ENCODE measurements at places on chromosomes 4 and X.

DNA sequence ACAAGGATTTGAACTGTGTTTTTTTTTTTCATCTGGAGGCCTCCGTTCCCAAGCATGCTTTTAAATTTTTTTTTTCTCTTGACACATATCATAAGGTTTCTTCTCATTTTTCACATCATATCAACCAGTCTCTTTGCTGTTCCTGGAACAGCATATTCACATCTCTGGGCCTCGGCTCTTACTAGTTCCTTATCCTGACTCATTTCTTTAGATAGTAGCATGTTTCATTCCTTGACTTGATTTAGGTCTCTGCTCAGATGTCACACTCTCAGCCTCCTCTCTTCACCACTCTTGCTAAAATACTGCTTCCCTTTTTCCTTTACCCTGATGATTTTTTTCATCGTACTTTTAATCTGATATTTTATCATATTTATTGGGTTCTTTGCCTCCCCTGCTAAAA lies 976.4 kb upstream of the FTHL17 start:
- no peak for DNase-seq

DNA sequence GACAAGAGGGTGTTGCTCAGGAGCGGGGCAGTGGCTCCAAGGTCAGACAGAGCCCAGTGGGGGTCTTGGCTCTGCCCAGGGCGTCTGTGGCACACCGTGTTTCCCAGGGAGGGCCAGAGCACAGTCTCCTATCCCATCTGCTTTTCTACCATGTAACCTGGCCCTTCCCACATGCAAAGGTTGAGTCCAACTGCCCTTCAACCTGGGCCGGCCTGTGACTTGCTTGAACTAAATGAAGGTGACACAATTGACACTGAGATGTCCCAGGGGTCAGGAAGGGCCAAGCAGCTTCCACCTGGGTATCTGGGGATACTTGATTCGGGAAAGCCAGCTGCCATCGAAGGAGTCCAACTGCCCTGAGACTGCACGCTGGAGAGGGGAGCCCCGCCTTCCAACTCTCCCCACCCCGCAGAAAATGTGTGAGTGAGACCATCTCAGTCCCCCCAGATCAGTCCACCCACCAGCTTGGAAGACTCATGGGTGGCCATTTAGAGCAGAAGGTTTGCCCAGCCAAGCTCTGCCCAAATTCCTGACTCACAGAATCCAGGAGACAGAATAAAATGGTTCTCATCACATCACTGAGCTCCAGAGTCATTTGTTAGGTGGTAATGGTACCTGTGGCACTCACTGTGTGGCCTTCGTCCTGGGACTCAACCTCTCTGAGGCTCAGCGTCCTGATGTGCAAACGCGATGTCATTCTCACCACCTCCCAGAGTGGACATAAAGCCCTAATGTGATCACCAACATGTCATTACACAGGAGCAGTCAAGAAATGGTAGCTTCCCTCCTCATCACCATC lies 18.1 kb downstream of the PPP2R2C start:
- DNase-seq = no peak

GRCh38 chrX:70293621-70294020 lies 3.7 kb downstream of the KIF4A start:
- no peak for DNase-seq

- no peak for DNase-seq
Measured at GRCh38 chr4:57249083-57249482, 138.9 kb upstream of the IGFBP7 start.

- no peak for DNase-seq
Measured at GRCh38 chrX:71315917-71316316, 14.4 kb downstream of the ITGB1BP2 start.

GRCh38 chr4:168942985-168943384 lies 67.1 kb downstream of the CBR4 start:
- no peak for DNase-seq

GRCh38 chr4:99855678-99856077 lies 38.5 kb downstream of the LAMTOR3 start:
- peak; percentile 35 for DNase-seq

- DNase-seq = no peak
Measured at GRCh38 chrX:10620121-10620699, at the start of gene MID1. TSS of gene MID1 (minus strand) at chrX:10620585. CDS start at chrX:10567547, 53,038 bp downstream.

DNA sequence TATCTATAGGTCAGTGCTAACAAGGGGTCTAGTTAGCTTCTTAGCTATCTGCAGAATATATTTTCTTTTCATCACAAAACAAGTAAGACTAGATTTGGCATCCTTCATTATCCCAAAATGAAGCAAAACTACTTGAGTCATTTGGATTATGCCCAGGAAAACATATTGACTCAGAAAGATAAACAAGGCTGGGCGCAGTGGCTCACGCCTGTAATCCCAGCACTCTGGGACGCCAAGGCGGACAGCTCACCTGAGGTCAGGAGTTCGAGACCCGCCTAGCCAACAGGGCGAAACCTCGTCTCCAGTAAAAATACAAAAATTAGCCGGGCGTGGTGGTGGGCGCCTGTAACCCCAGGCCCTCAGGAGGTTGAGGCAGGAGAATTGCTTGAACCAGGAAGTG lies 18.0 kb upstream of the MND1 start:
- DNase-seq = no peak

DNA sequence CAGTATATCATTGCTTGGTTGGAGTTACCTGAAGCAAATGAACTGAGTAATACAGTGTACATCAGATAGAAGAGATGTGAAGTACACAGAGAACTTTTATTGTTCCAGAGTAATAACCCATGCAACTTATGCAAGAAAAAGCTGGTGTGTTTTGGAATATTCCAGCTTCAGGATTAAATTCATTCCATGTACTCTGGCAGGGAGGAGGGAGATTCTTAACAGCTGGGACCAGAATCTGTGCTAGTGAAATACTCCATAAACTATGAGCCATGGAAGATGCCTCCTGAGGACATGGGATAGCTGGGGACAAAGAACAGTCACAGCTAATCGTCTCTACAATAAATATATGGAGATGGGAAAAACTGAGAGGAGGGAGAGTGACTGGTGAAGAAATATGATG lies 101.6 kb upstream of the OTUD4 start:
- no peak for DNase-seq

DNA sequence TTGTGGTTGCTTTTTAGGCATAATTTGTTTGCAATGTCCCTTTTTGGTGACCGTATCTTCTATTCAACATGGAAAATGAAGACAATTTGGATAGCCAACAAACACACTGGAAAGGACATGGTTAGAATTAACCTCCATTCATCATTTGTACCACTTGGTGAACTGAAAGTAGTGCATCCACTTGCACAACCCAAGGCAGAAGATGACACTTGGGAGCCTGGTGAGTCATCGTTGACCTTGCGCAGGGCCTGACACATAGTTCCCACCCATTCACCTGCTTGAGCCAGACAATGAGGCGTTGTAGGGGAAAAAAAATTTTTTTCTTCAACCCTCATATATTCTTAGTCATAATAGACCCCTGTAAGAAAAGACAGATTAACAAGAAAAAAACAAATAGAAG lies 32.4 kb downstream of the EGF start:
- DNase-seq = no peak

DNA sequence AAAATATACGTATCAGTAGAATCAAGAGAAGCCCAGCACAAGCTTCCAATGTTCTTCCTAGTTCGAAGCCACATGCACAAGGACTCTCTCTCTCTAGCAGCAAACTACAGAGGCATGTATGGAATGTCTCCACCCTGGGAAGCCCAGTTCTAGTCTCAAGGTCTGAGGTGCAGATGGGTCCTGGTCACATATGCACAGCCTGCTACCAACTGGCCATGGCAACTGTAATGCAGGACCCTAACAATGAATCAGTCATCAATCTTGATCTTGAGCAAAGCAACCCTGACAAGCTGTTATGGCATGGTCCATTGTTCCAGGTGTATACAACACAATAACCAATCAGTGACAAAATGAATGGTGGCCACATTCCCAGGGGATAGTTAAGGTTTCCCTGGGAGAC lies 55.8 kb downstream of the MBNL3 start:
- DNase-seq = no peak

GRCh38 chrX:151085207-151085606 lies 91.2 kb upstream of the GPR50 start:
- DNase-seq = no peak

DNA sequence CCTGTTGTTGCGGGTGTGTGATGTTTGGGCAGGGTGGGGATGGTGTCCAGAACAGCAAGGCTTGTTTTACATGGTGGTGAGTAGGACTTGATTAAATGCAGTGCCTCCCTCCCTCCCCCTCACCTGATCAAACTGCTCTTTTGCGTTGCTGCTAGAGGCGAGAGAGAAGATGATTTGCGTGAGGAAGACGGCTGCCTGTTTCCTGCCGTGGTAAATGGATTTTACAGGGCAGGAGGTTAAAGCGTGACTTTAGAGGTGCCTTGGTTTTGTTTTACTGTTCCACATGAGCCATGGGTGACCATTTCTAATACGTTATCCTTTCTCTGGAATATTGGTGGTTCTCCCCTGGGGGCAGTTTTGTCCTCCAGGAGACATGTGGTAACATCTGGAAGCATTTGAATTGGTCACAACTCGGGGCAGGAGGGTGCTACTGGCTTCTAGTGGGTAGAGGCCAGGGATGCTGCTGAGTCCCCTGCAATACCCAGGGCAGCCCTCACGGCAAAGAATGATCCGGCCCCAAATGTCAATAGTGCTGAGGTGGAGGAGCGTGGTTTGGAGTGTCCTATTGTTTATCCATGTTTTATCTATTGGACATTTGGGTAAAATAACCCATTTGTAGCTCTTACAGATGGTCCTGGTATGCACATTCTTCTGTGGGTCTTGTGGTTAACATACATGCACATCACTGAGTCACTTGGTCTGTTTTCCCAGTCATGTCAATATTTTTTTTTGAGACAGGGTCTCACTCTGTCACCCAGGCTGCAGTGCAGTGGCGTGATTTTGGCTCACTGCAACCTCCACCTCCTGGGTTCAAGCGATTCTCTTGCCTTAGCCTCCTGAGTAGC lies 73.7 kb downstream of the SHROOM2 start:
- DNase-seq = no peak

GRCh38 chr4:136831553-136831952 lies 700.7 kb downstream of the PCDH18 start:
- DNase-seq = no peak

DNA sequence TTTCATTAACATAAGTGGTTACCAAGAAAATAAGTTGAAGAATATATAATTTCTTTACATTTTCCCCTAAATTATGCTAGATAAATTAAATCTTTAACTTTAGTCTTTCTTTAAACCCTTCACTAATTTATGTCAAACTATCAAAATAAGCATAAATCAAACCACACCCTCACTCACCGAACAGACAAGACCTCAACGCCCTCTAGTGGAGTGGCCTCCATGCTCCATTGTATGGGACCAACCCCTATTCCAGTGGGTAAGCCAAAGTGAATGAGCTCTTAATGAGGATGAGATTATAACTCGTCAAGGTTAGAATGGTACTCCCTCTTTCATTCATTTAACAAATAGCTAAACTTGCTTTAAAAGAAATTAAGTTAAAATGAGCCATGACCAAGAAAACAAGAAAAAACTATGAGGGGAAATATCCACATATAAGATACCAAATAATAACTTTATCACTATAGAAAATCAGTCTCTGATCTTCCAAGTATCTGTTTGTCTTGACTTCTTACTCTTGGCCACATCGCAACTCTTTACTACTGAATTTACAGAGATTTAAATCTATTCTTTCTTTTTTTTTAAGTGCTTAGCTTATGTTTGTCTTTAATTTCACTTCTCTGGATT lies 15.6 kb upstream of the BBS12 start:
- peak; percentile 8 for DNase-seq

GRCh38 chr4:7503559-7504249 lies 69.0 kb upstream of the PSAPL1 start:
- no peak for DNase-seq

GRCh38 chrX:69146739-69147138 lies 18.5 kb downstream of the PJA1 start:
- DNase-seq = no peak

DNA sequence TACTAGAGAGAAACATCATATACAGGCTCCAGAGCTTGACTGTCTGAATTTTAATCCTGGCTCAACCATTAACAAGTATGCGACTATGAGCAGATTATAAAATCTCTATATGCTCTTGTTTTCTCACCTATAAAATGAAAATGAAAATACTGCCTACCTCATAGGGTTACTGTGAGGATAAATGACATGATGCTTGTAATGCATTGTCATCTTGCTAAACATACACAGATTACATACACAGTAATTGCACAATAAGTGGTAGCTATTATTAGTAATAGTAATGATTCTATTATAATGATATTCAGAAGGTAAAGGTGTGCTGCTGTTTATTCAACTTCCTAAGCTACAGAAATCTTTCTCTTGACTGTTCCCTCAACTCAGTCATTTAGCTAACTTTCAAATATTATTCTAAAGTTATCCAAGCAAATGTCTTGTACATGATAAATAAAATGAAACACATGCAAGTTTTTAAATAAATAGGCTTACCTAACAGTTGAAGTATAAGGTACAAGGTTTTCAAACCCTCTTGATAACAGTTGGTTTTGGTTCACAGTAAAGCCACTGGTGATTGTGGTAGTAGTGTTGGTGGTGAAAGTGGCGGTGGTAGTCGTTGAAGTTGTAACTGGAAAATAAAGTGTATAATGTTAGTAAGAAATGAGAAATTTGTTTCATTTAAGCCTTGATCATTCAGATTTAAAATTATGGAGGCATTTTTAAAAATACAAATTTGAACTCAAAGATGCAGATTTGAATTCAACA lies 38.9 kb downstream of the NUP62CL start:
- DNase-seq = no peak

GRCh38 chr4:94436512-94436911 lies 15.2 kb upstream of the PDLIM5 start:
- no peak for DNase-seq

- DNase-seq = no peak
Measured at GRCh38 chr4:126081336-126081735, 766.6 kb downstream of the FAT4 start.

GRCh38 chr4:31088600-31089230 lies 368.5 kb downstream of the PCDH7 start:
- DNase-seq = no peak

DNA sequence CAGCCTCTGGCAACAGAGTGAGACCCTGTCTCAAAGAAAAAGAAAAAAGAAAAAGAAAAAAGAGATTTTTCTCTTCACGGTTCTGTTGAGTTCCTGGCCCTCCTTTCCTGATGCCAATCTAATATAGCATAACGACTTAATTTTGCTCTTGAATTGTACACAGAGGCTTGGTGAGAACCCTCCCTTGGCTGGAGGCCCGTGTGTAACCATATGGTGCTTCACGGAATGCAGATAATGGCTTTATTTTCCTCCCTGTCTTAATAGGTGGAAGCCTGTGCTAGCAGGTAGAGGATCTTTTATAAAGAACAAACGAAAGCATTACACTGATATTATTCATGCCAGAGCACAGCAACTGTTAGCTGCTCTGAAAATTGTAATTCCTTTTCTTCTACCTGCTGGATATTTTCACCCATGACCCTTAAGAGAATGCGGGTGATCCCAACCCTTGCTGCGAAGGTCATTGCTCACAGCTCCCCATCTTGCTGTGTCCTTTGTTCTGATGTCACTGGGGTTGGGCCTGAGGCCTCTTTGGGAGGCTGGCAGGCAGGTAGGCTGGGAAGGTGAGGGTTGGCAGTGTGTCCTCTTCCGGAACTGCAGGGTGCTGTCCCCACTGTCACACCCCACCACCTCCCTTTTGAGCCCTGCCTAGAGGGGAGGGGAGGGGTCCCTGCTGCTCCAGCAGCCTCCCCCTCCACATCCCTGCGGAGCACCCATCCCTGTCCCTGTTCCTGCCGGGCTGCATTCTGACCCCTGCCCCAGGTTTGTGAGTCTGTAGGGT lies 83.8 kb upstream of the STOX2 start:
- no peak for DNase-seq

All from KG1 (cell line).